Right lung (tissue), 10 donors: ENCODE measurements at places on chromosomes 2 and 18. TPM values are rescaled to one million over a fixed set of nuclear protein-coding genes. Genes with fewer than 3 reads are reported as not detected.

- DNase-seq, result no peak
These were observed 50.1 kb upstream of the MYCN start for GRCh38 chr2:15890124-15890754.

DNA sequence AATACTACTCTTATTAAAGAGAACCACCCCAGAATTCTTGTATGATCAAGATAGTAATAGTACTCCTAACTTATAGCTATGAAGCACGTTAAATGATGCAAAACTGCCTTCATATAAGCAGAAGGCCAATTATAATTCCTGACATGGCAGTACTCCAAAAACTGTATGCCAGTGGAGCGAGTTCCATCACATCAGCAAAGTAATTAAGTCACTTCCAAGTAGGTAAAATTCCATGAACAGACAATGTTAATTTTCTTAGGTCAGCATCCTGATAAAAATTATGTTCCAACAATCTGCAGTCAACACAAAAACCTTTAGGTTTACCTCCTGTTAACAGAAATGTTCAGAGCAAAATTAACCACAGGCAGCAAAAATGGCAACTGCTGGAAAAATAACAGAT, 136.7 kb downstream of the CDH2 start:
- DNase-seq, result no peak

GRCh38 chr2:171104379-171104778, 56.3 kb downstream of the TLK1 start:
- no peak for DNase-seq

- DNase-seq, result no peak
These were observed 148.0 kb downstream of the TTC32 start for GRCh38 chr2:19753818-19754217.

The EVA1A gene
- 32.3 TPM for polyA plus RNA-seq

The GAL3ST2 gene
- 0.31 TPM for polyA plus RNA-seq
